Tibial nerve (tissue), 4 donors: ENCODE measurements at places on chromosomes 6 and 20. TPM values are rescaled to one million over a fixed set of nuclear protein-coding genes. Genes with fewer than 3 reads are reported as not detected.

DNA sequence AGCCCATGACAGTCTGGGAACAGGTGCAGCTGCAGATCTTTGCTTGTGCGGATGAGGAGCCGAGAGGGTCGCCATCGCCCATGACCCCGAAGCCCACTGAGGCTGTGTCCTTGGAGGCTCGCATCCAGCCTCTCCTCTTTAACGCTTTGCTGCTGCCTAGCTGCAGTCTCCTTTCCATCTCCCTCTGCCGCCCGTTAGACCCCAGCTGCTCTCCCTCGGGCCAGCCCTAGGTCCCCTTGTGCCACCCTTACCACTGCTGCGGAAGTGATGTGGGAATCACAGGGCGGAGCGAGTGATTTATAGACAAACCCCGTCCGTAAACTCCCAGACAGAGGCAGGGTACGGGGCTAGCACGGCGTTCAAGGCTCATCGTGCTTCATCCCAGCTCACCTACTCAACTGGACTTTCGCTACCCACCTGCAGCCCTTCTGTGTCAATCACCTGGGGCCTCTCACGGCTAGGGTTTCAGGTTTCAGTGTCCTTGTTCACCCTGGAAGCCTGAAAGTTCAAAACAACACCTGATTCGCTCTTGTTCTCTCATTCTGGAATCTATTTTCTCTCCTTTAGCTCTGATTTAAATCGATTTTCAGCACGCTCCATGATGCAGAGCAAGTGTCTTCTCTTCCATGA, 76.1 kb downstream of the PAX1 start:
- no peaks in the 10 kb centered on the region for H3K27me3 ChIP-seq
- H3K4me3 ChIP-seq, result no peak overlapping the region
- H3K36me3 ChIP-seq, result no peaks in the 10 kb centered on the region
- no peak overlapping the region for H3K27ac ChIP-seq
- no peak for DNase-seq

GRCh38 chr20:33474963-33475362, 14.9 kb upstream of the CBFA2T2 start:
- no peak for DNase-seq
- no peak overlapping the region for H3K4me3 ChIP-seq
- H3K27ac ChIP-seq, result no peak overlapping the region
- H3K36me3 ChIP-seq, result no peaks in the 10 kb centered on the region
- no peaks in the 10 kb centered on the region for H3K4me1 ChIP-seq

GRCh38 chr6:166775923-166776220, 148.8 kb upstream of the RPS6KA2 start:
- no peak overlapping the region for H3K4me3 ChIP-seq
- DNase-seq, result no peak
- H3K27ac ChIP-seq, result no peak overlapping the region

DNA sequence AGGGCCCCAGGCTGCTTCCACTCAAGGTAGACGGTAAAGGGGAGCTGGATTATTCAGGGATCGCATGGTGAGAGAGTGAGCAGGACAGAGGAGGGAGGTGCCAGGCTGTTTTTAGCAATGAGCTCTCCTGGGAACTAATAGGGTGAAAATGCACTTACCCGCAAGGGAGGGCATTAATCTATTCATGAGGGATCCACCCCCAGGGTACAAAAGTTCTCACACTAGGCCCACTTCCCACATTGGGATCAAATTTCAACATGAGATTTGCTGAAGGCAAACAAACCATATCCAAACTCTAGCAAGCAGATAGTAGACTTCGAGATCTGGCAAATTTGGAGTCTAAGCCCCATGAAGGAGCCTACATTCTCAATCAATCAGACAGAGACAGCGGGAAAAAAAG, 408.6 kb downstream of the RNF144B start:
- no peak overlapping the region for H3K27ac ChIP-seq
- H3K4me1 ChIP-seq, result no peaks in the 10 kb centered on the region
- no peak overlapping the region for H3K4me3 ChIP-seq
- H3K27me3 ChIP-seq, result no peaks in the 10 kb centered on the region
- DNase-seq, result no peak

The SLC22A16 gene
- total RNA-seq, result not detected

The ALDH8A1 gene
- total RNA-seq, result 3.1 TPM

The GINM1 gene
- total RNA-seq, result 56.4 TPM

The CYP24A1 gene
- not detected for total RNA-seq

The SCAND1 gene
- 130 TPM for total RNA-seq

DNA sequence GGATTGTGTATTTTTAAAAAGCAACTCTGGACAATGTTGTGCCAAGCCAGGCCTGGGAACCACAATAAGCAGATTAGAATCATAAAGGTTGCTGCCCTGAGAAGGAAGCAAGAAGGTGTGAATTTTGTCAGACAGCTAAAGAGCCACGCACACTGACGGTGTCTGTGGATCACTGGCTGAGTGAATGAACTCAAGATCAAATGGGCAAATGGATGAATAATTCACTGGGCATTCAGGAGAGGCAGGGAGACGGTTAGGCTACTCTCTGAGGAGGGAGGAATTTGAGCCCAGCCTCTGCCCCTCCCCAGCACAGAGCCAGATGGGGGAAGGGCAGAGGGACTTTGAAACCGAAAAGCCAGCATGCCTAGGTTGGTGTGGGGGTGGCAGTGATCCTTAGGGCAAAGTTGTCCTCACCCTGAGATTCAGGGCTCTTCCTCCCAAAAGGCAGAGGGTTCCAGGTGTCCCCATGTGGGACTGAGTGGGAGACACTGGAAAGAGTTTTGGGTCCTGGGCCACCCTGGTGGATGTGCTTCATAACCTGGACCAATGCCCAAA, 19.5 kb upstream of the SLC22A7 start:
- no peaks in the 10 kb centered on the region for H3K27me3 ChIP-seq
- no peak overlapping the region for H3K4me3 ChIP-seq
- no peak overlapping the region for H3K27ac ChIP-seq
- no peak for DNase-seq
- peaks cover 24% of the 10 kb centered on the region for H3K4me1 ChIP-seq

DNA sequence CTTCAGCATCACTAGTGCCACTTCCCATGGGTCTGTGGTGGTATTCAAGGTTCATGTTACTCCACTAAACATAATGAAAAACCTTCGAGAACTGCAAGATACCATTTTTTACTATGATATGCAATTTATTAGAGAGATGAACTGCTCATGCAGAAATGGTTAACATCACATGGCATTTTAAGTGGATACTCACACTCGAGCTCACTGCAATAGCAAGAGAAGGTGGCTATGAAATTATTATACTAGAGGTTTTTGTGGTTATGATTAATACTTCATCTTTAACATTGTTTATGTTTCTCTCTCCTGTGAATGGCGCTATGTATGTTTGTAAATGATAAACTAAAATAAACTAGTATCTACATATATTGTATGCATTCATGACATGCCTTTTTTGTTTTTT, 35.1 kb downstream of the SCAF8 start:
- no peak overlapping the region for H3K27ac ChIP-seq
- H3K27me3 ChIP-seq, result no peaks in the 10 kb centered on the region
- no peak for DNase-seq

GRCh38 chr6:15485936-15486335, 176.9 kb downstream of the DTNBP1 start:
- no peak overlapping the region for H3K4me3 ChIP-seq
- H3K36me3 ChIP-seq, result no peaks in the 10 kb centered on the region
- no peak for DNase-seq
- no peak overlapping the region for H3K27ac ChIP-seq
- no peaks in the 10 kb centered on the region for H3K27me3 ChIP-seq

DNA sequence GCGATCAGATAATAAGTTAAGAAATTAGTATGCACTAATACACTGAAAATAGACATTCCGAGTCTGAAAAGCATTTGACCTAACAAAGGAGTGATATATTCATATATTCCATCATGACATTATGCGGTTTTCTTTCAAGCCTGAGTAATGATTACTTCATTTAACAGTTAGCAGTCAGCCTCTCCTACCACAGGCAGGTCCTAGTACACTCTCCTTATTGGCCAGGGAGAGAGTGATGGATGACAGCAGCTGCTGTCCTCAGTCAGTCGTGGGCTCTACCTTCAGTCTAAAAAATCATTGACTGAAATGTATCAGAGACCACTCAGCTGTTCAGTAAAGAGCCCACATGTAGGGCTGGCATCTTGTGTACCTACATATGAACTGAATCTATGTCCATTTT, 33.2 kb upstream of the VGLL2 start:
- H3K27ac ChIP-seq, result no peak overlapping the region
- H3K27me3 ChIP-seq, result no peaks in the 10 kb centered on the region
- no peaks in the 10 kb centered on the region for H3K36me3 ChIP-seq
- H3K4me3 ChIP-seq, result no peak overlapping the region
- H3K4me1 ChIP-seq, result no peaks in the 10 kb centered on the region

The SSTR4 gene
- total RNA-seq, result not detected

- DNase-seq, result no peak
- H3K4me3 ChIP-seq, result no peak overlapping the region
- H3K27ac ChIP-seq, result no peak overlapping the region
- H3K4me1 ChIP-seq, result peaks cover 58% of the 10 kb centered on the region
- H3K27me3 ChIP-seq, result no peaks in the 10 kb centered on the region
These were observed 11.5 kb downstream of the PMEPA1 start for GRCh38 chr20:57698116-57698866.

The ENPP4 gene
- total RNA-seq, result 18.6 TPM

The SNAP25 gene
- not detected for total RNA-seq

The CTAGE9 gene
- total RNA-seq, result not detected

GRCh38 chr6:16730738-16731477, 30.4 kb downstream of the ATXN1 start:
- H3K27ac ChIP-seq, result no peak overlapping the region
- H3K4me3 ChIP-seq, result no peak overlapping the region
- H3K27me3 ChIP-seq, result no peaks in the 10 kb centered on the region
- H3K4me1 ChIP-seq, result peaks cover 13% of the 10 kb centered on the region
- H3K36me3 ChIP-seq, result no peaks in the 10 kb centered on the region
- no peak for DNase-seq

The CRISP1 gene
- not detected for total RNA-seq

The HLA-DRB1 gene
- 94.8 TPM for total RNA-seq

The OR2H1 gene
- not detected for total RNA-seq

- no peak overlapping the region for H3K27ac ChIP-seq
- DNase-seq, result no peak
- H3K4me1 ChIP-seq, result no peaks in the 10 kb centered on the region
- H3K36me3 ChIP-seq, result no peaks in the 10 kb centered on the region
These were observed 490.0 kb downstream of the GRIK2 start for GRCh38 chr6:101883505-101883904.

GRCh38 chr20:24164360-24164759, 175.8 kb upstream of the GGTLC1 start:
- no peak for DNase-seq
- no peak overlapping the region for H3K4me3 ChIP-seq
- no peaks in the 10 kb centered on the region for H3K27me3 ChIP-seq
- H3K4me1 ChIP-seq, result no peaks in the 10 kb centered on the region

GRCh38 chr6:38027685-38028373, 208.3 kb downstream of the ZFAND3 start:
- no peaks in the 10 kb centered on the region for H3K4me1 ChIP-seq
- H3K36me3 ChIP-seq, result peaks cover 3% of the 10 kb centered on the region
- no peak overlapping the region for H3K4me3 ChIP-seq
- no peak for DNase-seq
- no peaks in the 10 kb centered on the region for H3K27me3 ChIP-seq

The TRAPPC3L gene
- total RNA-seq, result not detected

The ATP6V1G2 gene
- total RNA-seq, result 2.4 TPM

The FOXF2 gene
- total RNA-seq, result 0.21 TPM

- no peak overlapping the region for H3K27ac ChIP-seq
- H3K4me3 ChIP-seq, result no peak overlapping the region
- no peaks in the 10 kb centered on the region for H3K27me3 ChIP-seq
- H3K4me1 ChIP-seq, result no peaks in the 10 kb centered on the region
- no peaks in the 10 kb centered on the region for H3K36me3 ChIP-seq
These were observed 691.7 kb downstream of the GRIK2 start for GRCh38 chr6:102085257-102085656.

DNA sequence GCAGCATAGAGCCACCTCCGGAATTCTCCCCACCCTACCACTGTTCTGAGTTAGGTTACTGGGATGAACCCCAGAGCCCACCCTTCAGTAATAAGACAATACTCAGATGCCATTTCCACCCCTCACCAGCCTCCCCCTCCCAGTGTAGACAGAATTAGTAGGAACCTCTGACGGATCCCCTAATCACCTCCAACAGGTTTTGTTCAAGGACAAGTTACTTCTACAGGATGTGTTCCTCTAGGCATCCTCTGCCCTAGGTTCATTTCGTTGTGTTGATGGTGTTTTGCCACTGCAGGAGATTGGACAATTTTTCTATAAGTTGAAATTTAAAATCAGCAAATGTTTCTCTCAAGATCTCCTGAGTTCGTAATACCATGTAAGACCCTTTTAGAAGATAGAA, 22.8 kb downstream of the PLEKHG1 start:
- no peaks in the 10 kb centered on the region for H3K36me3 ChIP-seq
- no peaks in the 10 kb centered on the region for H3K27me3 ChIP-seq
- no peak overlapping the region for H3K4me3 ChIP-seq
- no peak for DNase-seq

GRCh38 chr6:114638341-114638740, 295.5 kb upstream of the HS3ST5 start:
- no peak overlapping the region for H3K27ac ChIP-seq
- no peaks in the 10 kb centered on the region for H3K27me3 ChIP-seq
- H3K4me1 ChIP-seq, result no peaks in the 10 kb centered on the region
- no peak overlapping the region for H3K4me3 ChIP-seq
- DNase-seq, result no peak
